ENCODE measurements at places on chromosomes 7 and 10.

DNA sequence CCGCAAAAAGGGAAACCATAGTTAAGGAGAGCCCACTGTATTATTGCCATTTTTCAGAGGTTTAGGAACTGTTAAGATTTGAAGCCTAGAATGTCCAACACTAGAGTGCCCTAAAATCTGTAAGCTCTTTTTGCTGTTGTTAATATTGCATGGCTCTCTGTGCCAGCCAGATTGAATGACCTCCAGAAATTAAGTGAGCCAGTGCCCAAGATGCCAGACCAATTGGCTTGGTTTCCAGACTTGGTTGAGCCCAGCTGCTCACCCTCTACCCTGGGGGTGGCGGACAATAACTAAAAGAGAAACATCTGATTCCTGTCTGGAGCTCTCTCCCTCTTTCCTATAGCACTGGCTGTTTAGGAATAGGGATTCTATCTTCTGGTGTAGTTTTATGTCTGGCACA, 340.1 kb downstream of the PHF14 start:
- DNase-seq: no peak

GRCh38 chr10:79275431-79275851, 71.8 kb upstream of the PPIF start:
- DNase-seq: no peak

GRCh38 chr10:69674786-69675185, 44.7 kb downstream of the FAM241B start:
- DNase-seq: no peak

GRCh38 chr10:47031901-47032465, 120.8 kb downstream of the PTPN20 start:
- DNase-seq: no peak
